ENCODE measurements at places on chromosomes 5 and 9.

GRCh38 chr9:80188579-80188978 is 616.8 kb downstream of the TLE4 start:
- H3K4me3 ChIP-seq = no peak overlapping the region
- no peak overlapping the region for H3K27ac ChIP-seq
- H3K27me3 ChIP-seq = no peaks in the 10 kb centered on the region
- peaks cover 11% of the 10 kb centered on the region for H3K4me1 ChIP-seq

DNA sequence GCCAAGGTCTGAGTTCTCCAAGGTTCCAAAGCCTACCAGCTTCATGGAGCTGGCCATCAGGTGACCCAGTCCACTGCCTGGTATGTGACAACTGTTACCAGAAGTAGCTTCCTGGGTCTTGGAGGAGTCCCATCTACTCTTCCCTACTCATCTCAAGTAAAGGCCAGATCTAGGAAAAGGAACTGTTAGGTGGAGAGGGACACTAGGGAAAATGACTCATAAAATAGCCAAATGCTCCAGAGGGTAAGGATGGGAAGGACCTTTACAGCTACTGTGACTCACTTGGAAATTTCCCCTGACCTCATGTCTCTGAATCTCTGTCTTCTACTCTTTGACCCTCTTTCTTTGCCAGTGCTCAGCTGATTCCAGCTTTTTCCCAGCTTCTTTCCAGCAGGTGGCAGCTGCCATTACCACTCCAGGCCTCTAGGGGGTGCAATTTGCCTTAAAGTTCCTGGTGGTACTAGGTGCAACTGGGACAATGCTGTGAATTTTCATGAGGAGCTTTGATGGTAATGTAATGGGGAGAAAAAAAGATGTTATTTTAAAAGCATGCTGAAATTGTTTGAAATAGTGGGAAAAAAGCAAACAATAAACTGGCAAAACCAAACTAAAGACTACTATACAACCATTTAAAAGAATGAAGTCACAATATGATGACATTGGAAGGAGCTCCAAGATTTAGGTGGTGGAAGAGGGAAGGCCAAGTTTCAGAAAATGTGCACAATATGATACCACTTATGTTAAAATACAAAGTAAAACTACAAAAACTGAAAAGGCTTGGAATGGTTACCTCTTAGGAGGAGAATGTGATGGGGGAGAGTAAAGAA is 27.1 kb upstream of the MYORG start:
- H3K36me3 ChIP-seq = peaks cover 8% of the 10 kb centered on the region
- H3K27ac ChIP-seq = no peak overlapping the region
- no peaks in the 10 kb centered on the region for H3K27me3 ChIP-seq
- no peak overlapping the region for H3K4me3 ChIP-seq
- H3K4me1 ChIP-seq = no peaks in the 10 kb centered on the region

- H3K27me3 ChIP-seq = no peaks in the 10 kb centered on the region
- H3K27ac ChIP-seq = peak overlapping the region; percentile 20
- H3K4me1 ChIP-seq = peaks cover 35% of the 10 kb centered on the region
- no peak overlapping the region for H3K4me3 ChIP-seq
Observed at GRCh38 chr5:135208903-135209721, 175.1 kb upstream of the PITX1 start.

DNA sequence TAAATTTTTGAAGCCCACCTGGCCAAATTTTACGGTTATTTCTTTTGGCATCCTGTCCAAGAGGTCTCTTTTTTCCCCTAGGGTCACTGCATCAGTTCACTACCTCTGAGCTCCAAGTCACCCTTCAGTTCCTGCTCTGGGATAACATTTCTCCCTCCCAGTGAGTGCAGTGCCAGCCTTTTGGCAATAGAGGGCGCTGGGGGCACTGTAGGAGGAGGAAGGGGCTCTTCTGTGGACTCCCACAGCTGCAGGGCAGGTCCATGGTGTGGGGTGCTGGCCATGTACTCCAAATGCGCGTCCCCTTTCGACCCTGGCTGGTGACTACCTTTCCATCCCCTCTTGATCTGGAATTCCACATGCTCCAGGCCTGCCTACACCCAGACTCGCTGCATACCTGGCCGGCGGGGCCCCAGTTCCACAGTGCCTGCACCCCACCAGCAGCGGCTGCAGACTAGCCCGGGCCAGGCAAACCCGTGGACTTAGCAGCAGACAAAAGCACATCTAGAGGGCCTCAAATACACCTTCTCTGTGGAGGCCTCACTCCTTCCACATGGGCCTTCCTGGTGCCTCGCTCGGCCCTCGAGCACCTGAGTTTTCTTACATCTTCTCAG is 20.3 kb upstream of the NINJ1 start:
- H3K4me3 ChIP-seq = no peak overlapping the region
- no peak for DNase-seq
- no peaks in the 10 kb centered on the region for H3K4me1 ChIP-seq
- H3K36me3 ChIP-seq = no peaks in the 10 kb centered on the region
- H3K27me3 ChIP-seq = no peaks in the 10 kb centered on the region

- DNase-seq = no peak
- H3K36me3 ChIP-seq = no peaks in the 10 kb centered on the region
- no peak overlapping the region for H3K27ac ChIP-seq
- H3K4me1 ChIP-seq = no peaks in the 10 kb centered on the region
Observed at GRCh38 chr5:181044093-181044599, 4.1 kb downstream of the BTNL9 start.

DNA sequence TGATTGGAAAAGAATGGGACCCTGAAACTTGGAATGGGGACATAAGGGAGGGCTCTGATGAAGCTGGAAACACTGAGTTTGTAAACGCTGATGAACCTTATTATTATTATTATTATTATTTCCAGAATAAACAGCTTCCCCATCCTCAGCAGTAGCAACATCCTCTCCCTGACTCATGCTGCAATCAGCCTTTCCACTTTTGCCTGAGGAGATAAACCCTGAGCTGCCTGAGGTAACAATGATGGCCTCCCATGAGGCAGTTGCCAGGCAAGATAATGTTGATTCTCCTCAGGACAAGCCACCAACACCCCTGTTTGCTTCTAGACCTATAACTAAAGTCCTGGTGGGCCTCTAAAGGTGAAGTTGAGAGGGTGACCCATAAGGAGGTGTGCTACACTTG is 139.2 kb upstream of the ATP10B start:
- H3K4me1 ChIP-seq = no peaks in the 10 kb centered on the region
- no peaks in the 10 kb centered on the region for H3K36me3 ChIP-seq
- H3K27ac ChIP-seq = no peak overlapping the region
- DNase-seq = no peak
- H3K27me3 ChIP-seq = no peaks in the 10 kb centered on the region
- no peak overlapping the region for H3K4me3 ChIP-seq

- H3K36me3 ChIP-seq = no peaks in the 10 kb centered on the region
- H3K27me3 ChIP-seq = no peaks in the 10 kb centered on the region
- H3K4me3 ChIP-seq = no peak overlapping the region
- no peaks in the 10 kb centered on the region for H3K4me1 ChIP-seq
Observed at GRCh38 chr5:167539747-167540146, 751.7 kb upstream of the WWC1 start.

- DNase-seq = no peak
- peaks cover 99% of the 10 kb centered on the region for H3K36me3 ChIP-seq
- H3K4me3 ChIP-seq = no peak overlapping the region
- no peaks in the 10 kb centered on the region for H3K4me1 ChIP-seq
- H3K27ac ChIP-seq = no peak overlapping the region
Observed at GRCh38 chr9:98009936-98010335, 26.8 kb downstream of the ANP32B start.

- no peaks in the 10 kb centered on the region for H3K36me3 ChIP-seq
- H3K27ac ChIP-seq = peak overlapping the region; percentile 25
- DNase-seq = peak; percentile 90
- H3K27me3 ChIP-seq = no peaks in the 10 kb centered on the region
- H3K4me3 ChIP-seq = no peak overlapping the region
- peaks cover 13% of the 10 kb centered on the region for H3K4me1 ChIP-seq
Observed at GRCh38 chr9:88852794-88853193, 138.5 kb upstream of the S1PR3 start.

GRCh38 chr5:77960305-77960704 is 184.2 kb upstream of the TBCA start:
- no peaks in the 10 kb centered on the region for H3K36me3 ChIP-seq
- DNase-seq = no peak
- H3K4me1 ChIP-seq = no peaks in the 10 kb centered on the region
- no peak overlapping the region for H3K4me3 ChIP-seq
- H3K27ac ChIP-seq = no peak overlapping the region

- no peak for DNase-seq
- no peaks in the 10 kb centered on the region for H3K36me3 ChIP-seq
- no peak overlapping the region for H3K27ac ChIP-seq
- H3K27me3 ChIP-seq = no peaks in the 10 kb centered on the region
- H3K4me3 ChIP-seq = no peak overlapping the region
- no peaks in the 10 kb centered on the region for H3K4me1 ChIP-seq
Observed at GRCh38 chr5:32651638-32652037, 59.5 kb upstream of the NPR3 start.

GRCh38 chr5:72433522-72433921 is 73.7 kb downstream of the ZNF366 start:
- H3K4me1 ChIP-seq = no peaks in the 10 kb centered on the region
- H3K27ac ChIP-seq = no peak overlapping the region

GRCh38 chr9:126678989-126679388 is 65.3 kb downstream of the LMX1B start:
- H3K27me3 ChIP-seq = peaks cover 14% of the 10 kb centered on the region
- no peak overlapping the region for H3K4me3 ChIP-seq
- no peaks in the 10 kb centered on the region for H3K36me3 ChIP-seq
- no peak overlapping the region for H3K27ac ChIP-seq
- DNase-seq = no peak

DNA sequence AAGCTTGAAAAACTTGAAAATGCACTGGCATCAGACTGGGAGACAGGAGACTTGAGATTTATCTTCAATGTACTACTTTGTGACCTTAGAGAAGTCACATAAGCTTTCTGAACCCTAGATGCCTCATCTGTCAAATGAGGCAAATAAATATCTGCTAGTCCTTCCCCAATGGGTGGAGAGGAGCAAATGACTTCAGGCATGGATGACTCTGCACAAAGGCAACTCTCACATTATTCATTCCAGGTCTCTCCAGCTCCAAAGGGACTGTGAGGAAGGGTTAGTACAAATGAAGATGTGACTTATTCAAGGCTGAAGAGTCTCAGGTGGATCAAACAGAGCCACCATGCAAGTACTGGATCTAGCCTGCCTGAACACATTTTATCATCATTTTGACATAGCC is 228.7 kb downstream of the SLIT3 start:
- no peaks in the 10 kb centered on the region for H3K4me1 ChIP-seq
- H3K4me3 ChIP-seq = no peak overlapping the region
- H3K36me3 ChIP-seq = no peaks in the 10 kb centered on the region
- H3K27ac ChIP-seq = no peak overlapping the region
- H3K27me3 ChIP-seq = no peaks in the 10 kb centered on the region

- no peak overlapping the region for H3K27ac ChIP-seq
- peaks cover 45% of the 10 kb centered on the region for H3K36me3 ChIP-seq
- H3K4me3 ChIP-seq = no peak overlapping the region
- H3K4me1 ChIP-seq = no peaks in the 10 kb centered on the region
- H3K27me3 ChIP-seq = no peaks in the 10 kb centered on the region
- no peak for DNase-seq
Observed at GRCh38 chr5:141532726-141533125, 43.8 kb downstream of the PCDHGC5 start.

DNA sequence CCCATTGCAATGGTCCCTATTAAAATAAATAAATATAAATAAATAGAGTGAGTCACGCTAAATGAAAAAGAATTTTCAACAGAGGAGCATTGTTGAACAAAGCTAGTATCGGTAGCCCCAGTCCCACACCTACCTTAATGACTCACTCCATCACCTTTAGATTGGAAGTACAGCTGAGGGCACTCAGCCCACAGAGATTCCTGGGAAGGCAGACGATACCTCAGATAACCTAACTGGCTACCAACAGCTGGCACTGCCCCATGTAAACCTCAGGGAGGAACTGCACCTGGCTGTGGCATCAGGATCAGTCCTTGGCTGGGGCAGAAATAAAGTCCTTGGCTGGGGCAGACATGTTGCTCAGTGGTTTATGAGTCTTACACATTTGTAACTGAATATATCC is 49.3 kb downstream of the SPRY4 start:
- H3K4me1 ChIP-seq = peaks cover 10% of the 10 kb centered on the region
- DNase-seq = no peak
- no peaks in the 10 kb centered on the region for H3K27me3 ChIP-seq
- no peak overlapping the region for H3K4me3 ChIP-seq

DNA sequence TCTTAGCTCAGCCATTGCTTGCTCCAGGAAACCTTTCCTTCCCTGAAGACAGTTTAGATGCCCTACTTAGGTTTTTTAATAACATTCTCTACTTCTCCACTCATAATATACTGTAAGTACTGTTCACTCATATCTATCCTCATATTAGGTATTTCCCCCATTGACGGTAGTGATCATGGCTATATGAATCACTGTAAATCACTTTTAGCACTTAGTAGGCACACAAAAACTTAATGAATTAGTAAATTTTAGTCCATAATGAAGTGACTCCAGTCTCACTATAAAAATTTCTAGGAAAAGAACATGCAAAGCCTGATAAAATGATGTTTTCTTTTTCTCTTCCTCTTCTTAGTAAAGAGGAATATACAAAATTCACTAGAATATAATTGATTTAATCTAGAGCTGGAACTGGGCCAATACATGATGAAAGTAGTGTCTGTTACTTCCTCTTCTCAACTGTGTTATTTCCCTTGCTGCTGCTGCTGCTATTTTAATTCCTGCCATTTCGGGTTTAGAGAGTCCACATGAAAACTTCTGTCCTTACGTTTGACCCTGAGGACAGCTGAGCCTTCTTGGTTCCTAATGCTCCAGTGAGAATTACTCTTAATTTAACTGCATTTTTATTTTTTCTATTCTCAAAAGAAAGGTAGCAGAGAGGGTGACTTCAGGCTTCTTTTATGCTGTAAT is 73.5 kb downstream of the LNPEP start:
- 0 out of 2 replicates have a peak, but pooled peaks cover 2% of the 10 kb centered on the region for H3K36me3 ChIP-seq
- H3K4me1 ChIP-seq = no peaks in the 10 kb centered on the region
- no peak overlapping the region for H3K4me3 ChIP-seq
- H3K27me3 ChIP-seq = no peaks in the 10 kb centered on the region

DNA sequence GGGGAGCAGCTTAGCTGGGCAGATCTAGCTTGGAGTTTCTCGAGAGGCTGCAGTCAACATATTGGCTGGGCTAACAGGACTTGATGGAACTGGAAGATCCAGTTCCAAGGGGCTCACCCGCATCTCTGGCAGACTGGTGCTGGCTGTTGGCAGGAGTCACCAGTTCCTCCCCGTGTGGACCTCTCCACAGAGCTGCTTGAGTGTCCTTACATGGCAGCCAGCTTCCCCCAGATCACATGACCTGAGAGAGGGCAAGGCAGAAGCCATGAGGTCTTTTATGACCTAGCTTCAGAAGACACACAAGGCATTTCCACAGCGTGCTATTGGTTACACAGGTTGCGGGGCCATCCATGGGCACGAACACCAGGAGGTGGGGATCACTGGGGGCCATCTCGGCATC is 26.4 kb upstream of the RXRA start:
- H3K36me3 ChIP-seq = no peaks in the 10 kb centered on the region
- no peak overlapping the region for H3K4me3 ChIP-seq
- no peaks in the 10 kb centered on the region for H3K4me1 ChIP-seq
- H3K27me3 ChIP-seq = no peaks in the 10 kb centered on the region

- H3K4me1 ChIP-seq = no peaks in the 10 kb centered on the region
- no peak overlapping the region for H3K27ac ChIP-seq
- H3K27me3 ChIP-seq = peaks cover 5% of the 10 kb centered on the region
Observed at GRCh38 chr9:130287736-130288135, 22.2 kb downstream of the HMCN2 start.

- DNase-seq = no peak
- no peaks in the 10 kb centered on the region for H3K4me1 ChIP-seq
- H3K27me3 ChIP-seq = no peaks in the 10 kb centered on the region
- no peak overlapping the region for H3K4me3 ChIP-seq
- H3K27ac ChIP-seq = no peak overlapping the region
- no peaks in the 10 kb centered on the region for H3K36me3 ChIP-seq
Observed at GRCh38 chr9:71504636-71505035, 263.7 kb downstream of the CEMIP2 start.
